ENCODE measurements at places on chromosomes 3 and 15. TPM values are rescaled to one million over a fixed set of nuclear protein-coding genes. Genes with fewer than 3 reads are reported as not detected.

GRCh38 chr3:70276901-70277300 lies 35.5 kb downstream of the MDFIC2 start:
- no peak for DNase-seq

DNA sequence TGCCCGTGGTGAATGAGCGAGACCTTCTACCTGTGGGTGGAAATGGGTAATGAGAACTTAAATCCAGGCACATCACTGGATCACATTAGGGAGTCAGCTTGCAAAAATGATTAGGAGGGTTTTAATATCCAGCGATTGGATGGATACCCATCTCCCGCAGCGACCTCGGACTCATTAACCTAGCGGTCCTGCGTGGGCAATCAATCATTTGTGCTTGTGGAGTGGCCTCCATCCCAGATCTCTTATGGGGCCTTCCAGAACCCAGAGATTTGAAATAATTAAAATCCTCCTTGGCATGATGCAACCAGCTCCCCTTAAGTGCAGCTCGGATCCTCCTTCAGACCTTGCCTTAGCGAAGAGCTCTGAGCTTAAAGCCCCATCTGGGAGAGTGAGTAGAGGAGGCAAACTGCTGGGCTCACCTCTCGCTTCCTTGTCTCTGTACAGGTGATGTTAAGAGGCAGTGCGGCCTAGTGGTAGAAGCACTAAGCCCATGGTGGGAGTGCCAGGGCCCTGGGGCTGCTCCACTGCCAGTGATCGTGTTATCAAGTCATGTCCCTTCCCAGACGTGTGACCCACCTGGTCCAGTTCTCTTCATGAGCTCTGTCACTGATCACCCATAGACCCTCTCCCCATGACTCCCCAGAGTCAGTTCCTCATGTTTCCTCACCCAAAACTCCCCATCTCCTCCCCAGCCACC lies 285.2 kb upstream of the TLE3 start:
- DNase-seq, result no peak

DNA sequence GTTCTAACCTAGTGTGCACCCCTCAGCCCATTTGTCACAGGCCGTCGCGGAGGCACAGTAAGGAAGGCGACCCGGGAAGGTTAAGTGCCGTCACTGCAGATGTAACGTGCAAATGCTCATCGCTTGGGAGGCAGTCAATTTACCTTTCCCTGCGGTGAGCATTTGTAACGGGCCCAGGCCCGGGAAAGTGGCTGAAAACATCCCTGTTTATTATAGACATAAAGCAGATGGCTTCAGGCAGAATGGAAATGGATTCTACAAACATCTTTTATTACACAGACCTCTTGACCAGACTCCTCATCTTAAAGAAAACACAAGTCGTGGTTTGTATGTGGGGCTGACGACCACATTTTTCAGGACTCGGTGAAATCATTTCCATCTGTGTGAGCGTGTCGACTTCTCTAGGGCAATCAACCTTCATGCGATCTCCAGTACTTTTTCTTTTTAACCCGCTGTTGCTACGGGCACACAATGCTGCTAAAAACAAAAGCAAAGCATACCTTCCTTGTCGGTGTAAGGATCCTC lies 43.6 kb downstream of the NMNAT3 start:
- no peak for DNase-seq

- no peak for DNase-seq
Observed at GRCh38 chr3:160343132-160343531, 55.9 kb downstream of the IFT80 start.

DNA sequence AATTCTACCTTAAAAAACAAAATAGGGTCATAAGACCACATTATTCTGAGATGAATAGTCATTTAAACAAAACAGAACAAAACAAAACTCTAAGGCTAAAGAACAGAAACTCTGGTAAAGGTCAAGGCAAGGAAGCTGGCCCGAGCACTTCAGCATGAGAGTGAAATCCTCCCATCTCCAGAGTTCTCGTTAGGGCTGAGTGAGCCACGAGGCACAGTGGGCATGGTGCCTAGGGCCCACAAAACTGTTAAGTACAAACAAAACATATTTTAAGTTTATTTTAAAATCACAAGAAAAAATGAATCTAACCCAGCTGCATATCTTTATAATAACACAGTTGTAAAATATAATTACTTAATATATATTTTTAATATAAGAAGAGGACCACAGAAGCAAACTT lies 417.8 kb upstream of the GBE1 start:
- DNase-seq, result no peak

- DNase-seq, result no peak
Observed at GRCh38 chr15:58506783-58507668, 75.2 kb downstream of the LIPC start.

- no peak for DNase-seq
Observed at GRCh38 chr3:69179740-69180372, 57.5 kb upstream of the LMOD3 start.

- DNase-seq, result no peak
Observed at GRCh38 chr3:84885199-84885882, 73.4 kb upstream of the CADM2 start.

DNA sequence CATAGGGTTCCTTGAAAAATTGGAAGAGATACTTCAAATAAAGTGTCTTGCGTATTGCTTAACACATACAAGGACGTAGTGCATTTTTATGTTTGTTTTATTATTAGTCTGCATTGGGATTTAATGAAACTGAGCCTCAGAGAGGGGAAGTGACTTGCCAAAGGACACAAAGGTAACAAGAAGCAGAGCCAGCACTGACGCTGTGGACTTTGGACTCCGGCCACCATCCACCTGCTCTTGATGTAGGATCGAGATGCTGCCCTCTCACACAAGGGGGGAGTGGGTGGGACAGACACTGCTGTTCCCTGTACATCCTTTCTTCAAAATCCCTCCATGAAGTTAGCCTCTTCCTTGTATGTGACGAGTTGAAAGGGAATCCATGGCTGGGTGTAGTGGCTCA lies 435.4 kb upstream of the RGMA start:
- no peak for DNase-seq

GRCh38 chr3:71088019-71088708 lies 495.4 kb downstream of the FOXP1 start:
- DNase-seq, result no peak

- DNase-seq, result no peak
Observed at GRCh38 chr15:35181538-35181937, 96.4 kb upstream of the NANOGP8 start.

- no peak for DNase-seq
Observed at GRCh38 chr3:169218314-169218983, 445.1 kb downstream of the MECOM start.

DNA sequence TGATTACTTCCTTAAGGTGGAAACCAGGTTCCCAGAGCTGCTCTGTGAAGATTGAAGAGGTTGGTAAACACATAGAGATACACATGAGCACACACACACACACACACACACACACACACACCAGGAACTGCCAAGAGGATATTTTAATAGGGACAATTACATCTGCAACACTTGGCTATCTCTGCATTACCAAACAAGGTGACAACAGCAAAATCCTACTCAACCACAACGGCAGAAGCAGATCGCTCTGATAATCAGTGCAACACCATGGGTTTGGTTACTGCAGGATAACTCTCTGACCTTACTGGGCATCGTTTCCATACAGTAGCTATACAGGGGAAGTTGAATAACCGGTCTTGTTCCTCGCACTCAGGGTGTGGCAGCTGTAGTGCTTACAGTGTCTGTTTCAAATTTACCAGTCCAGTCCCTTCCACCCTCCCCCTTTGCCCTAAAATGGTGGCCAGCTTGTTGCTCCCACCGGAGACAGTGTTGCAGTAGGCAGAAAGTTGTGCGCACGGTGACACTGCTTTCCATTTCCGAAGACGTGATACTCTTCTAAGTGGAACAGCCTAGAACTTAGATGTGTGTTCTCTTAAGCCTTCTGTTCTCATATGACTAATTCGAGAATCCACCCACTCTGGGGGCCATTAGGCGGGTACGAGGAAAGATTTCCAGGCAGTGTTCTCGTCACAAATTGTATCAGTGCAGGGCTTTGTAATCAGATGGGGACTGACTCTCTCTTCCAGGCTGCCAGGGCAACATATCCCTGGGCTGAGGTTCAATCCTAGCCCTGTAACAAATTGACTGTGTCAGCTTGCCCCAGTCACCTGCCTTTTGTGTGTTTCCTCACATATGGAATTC lies 176.2 kb downstream of the P3H2 start:
- DNase-seq, result no peak

Gene PRR23C
- total RNA-seq, result not detected

Gene KY
- total RNA-seq, result not detected

Gene AADACL2
- total RNA-seq, result not detected

Gene SLC22A14
- total RNA-seq, result 0.14 TPM

Gene CCRL2
- total RNA-seq, result 3.2 TPM

Gene EPHB1
- total RNA-seq, result 1.3 TPM

Gene AMT
- total RNA-seq, result 7.4 TPM
